Ureter (tissue), 1 donor: ENCODE measurements at places on chromosomes 13 and 19. TPM values are rescaled to one million over a fixed set of nuclear protein-coding genes. Genes with fewer than 3 reads are reported as not detected.

DNA sequence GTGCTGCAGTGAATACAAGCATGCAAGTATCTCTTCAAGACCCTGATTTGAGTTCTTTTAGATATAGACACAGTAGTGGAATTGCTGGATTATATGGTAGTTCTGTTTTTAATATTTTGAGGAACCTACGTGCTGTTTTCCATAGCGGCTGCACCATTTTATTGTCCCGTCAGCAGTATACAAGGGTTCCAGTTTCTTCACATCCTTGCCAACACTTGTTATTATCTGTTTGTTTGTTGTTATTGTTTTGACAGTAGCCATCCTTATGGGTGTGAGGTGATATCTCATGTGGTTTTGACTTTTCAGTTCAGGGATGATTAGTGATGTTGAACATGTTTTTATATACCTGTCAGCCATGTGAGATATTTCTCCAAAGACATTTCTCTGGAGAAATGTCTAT lies 53.2 kb downstream of the TNFRSF19 start:
- DNase-seq = no peak

GRCh38 chr13:50222569-50223332 lies 207.5 kb downstream of the KCNRG start:
- peak; percentile 54 for DNase-seq

DNA sequence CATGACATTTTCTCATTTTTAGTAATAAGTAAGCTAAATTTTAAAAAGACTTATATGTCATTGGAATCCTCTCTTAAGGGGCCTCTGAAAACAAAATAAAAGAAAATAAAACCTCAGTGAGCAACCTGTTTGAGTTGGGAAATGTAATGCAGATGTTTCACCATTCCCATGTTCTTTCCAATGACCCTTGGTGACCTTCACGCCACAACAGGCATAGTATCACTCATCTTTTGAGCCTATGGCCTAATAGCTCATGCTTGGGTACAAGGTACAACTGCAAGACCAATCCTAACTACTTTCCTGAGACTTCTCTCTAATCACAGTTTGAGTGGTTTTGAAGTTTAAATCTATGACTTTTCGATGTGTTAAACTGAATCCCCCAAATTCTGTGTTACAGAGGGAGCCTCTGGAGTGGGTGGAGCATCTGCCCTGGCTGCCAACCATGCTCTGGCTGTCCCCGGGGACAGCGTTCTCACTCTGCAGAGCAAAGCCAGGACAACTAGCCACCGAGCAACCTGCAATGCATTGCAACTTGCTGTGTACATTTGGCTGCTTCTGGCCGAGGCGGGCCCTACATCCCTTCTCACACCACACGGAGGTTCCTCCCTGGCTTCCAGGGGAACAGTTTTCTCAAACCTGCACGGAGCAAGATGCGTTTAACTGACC lies 307.9 kb upstream of the MAB21L1 start:
- no peak for DNase-seq

DNA sequence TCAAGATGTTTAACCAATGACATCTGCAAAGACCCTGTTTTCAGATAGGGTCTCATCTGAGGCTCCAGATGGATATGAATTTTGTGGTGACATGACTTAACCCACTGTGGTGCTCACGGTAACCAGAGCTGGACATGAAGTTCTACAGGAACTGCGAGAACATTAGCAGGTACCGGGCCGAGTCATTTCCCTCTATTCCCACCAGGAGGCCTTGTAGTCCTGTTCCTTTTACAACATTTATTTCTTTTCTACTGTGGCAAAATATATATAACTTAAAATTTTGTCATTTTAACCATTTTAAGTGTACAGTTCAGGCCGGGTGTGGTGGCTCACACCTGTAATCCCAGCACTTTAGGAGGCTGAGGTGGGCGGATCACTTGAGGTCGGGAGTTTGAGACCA lies 7.6 kb upstream of the TSPAN16 start:
- DNase-seq = no peak

DNA sequence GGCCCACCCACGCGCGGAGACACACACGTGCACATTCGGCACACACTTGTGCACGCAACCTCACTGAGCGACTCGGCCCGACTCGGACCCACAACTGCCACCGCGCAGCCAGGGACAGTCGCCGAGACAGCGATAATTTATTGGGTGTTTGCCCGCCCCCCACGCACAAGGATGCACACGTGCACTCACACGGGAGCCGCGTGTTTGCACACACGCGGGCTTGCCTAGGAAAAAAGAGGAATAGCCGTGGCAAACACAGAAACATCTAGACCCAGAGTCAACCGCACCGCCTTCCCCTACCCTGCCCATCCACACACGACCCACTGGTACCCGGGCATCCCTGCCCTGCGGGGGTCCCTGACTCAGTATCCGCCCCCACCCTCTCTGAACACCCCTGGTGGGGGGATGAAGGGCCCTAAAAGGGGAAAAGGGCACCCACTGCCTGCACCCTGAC lies 1.1 kb upstream of the SSBP4 start:
- peak; percentile 69 for DNase-seq

DNA sequence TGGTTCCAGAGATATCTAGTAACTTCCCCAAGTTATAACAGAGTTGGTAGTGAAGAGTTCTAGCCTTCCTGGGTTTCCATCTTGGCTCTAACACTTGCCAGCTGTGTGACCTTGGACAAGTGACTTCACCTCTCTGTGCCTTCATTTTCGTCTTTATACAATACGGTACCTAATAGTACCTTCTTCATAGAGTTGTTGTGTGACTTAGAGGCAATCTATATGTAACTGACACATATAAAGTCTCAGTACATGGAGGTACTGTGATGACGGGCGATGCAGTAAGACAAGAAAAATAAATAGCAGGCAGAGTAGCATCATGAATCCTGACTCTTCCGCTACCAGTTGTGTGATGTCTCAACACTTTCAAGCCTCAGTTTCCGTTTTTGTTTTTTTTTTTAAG lies 8.0 kb upstream of the CLASRP start:
- DNase-seq = no peak

DNA sequence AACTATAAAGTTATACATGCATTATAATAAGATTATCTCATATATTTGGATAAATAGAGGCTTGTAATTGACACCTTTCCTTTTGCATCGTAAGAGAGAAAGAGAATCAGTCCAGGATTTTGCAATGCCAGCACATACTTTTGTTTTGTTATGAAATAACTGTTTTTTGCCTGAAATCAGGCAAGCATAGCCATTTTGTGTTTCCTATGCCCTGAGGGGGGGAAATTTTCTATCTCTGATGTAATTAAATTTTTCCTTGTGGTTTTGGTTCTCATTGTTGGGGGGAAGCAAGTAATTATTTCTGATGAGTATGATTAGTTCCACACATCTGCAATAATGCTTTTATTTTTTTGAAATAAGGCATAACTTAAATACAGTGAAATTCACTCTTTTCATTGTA lies 229.4 kb downstream of the NDFIP2 start:
- no peak for DNase-seq

- DNase-seq = no peak
These were observed 87.3 kb downstream of the COL4A2 start for GRCh38 chr13:110394371-110394841.

GRCh38 chr13:97068151-97068550 lies 73.9 kb upstream of the OXGR1 start:
- DNase-seq = no peak

- DNase-seq = no peak
These were observed 848 bp upstream of the NECTIN2 start for GRCh38 chr19:44845286-44845611.

DNA sequence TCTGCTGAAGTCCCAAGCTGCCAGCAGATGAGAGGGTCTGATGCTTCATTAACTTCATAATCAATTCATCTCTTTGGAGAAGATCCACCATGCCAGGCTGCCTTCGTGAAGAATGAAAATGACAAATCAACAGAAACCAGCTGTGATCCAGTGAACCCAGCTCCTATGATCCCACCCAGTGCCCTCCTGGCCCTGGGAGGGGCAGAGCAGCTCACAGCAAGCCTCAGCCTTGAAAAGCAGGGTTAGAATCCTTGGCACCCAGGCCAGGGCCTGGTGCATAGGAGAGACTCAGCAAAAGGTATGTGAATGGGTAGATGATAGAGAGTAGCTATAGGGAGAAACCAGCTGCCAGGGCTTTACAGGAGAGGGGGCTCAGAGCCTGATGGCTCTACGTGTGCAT lies 43.6 kb upstream of the UQCRFS1 start:
- no peak for DNase-seq

GRCh38 chr13:85638815-85639393 lies 160.3 kb downstream of the SLITRK6 start:
- no peak for DNase-seq

- DNase-seq = peak; percentile 47
These were observed 1.4 kb downstream of the EFNB2 start for GRCh38 chr13:106533943-106534638.

- DNase-seq = no peak
These were observed 33.5 kb upstream of the CSNK1A1L start for GRCh38 chr13:37138926-37139325.

GRCh38 chr13:75115171-75115570 lies 366.8 kb downstream of the TBC1D4 start:
- DNase-seq = no peak

GRCh38 chr13:43315522-43315921 lies 292.1 kb downstream of the DNAJC15 start:
- no peak for DNase-seq

DNA sequence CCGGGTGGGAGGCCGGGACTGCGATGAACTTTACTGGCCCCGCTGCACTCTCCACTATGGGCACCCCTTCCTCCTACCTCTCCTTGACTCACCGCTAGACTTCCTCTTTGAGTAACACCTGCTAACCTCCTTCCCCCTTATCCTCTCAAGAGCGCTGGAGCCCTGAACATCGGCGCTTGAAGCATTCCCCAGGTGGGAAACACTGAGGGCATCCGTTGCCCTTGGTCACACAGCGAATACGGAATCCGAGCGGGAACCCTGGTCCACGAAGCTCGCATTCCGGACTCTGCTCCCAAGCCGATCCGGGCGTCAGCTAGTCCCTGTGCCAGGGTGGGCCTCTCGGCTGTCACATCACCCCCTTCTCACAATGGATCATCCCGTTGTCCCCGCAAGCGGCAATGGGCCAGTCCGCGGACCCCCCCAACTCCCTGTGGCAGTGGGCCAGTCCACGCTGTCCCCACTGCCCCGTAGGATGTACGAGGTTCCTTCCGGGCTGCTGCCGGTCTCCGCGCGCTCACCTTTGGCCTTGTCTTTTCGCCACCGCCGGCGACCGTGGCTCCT lies 4.2 kb downstream of the LIPE start:
- no peak for DNase-seq

DNA sequence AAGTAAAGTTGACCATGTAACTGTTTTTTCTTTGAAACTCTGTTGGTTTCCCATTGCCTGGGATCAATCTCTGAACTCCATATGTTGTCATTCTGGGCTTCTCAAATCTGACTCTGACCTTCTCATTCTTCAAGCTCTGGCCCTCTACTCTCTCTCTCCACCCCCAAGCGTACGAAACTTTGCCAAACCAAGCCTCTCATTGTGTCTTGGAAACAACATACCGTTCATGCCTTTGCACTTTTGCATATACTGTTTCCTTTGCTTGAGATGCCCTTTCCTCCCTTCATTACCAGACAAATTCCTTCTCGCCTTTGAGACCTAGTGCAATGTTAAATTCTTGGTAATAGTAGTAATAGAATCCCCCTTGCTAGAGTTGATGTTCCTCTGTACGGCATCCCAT lies 113.7 kb downstream of the OLFM4 start:
- DNase-seq = no peak

DNA sequence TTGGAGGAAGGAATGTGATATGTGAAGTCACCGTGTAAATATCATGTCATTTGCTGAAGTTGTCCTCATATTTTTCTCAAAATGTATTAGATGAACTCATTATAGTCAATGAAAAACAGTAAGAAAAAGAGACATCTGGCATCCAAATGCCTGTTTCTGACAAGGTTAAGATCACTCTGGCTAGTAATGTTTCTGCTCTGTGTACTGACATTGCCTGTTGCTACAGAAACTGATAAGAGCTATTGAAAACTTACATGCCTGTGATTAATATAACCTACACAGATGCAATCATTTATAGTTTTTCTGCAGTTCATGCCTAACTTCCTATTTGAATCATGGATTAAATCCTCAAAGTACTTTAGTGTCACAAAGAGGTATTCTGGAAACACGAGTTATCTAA lies 249.8 kb downstream of the NBEA start:
- DNase-seq = no peak

- no peak for DNase-seq
These were observed 14.8 kb upstream of the ATP8B3 start for GRCh38 chr19:1826557-1827521.

GRCh38 chr19:7894612-7895309 lies 6.5 kb downstream of the LRRC8E start:
- DNase-seq = peak; percentile 78

DNA sequence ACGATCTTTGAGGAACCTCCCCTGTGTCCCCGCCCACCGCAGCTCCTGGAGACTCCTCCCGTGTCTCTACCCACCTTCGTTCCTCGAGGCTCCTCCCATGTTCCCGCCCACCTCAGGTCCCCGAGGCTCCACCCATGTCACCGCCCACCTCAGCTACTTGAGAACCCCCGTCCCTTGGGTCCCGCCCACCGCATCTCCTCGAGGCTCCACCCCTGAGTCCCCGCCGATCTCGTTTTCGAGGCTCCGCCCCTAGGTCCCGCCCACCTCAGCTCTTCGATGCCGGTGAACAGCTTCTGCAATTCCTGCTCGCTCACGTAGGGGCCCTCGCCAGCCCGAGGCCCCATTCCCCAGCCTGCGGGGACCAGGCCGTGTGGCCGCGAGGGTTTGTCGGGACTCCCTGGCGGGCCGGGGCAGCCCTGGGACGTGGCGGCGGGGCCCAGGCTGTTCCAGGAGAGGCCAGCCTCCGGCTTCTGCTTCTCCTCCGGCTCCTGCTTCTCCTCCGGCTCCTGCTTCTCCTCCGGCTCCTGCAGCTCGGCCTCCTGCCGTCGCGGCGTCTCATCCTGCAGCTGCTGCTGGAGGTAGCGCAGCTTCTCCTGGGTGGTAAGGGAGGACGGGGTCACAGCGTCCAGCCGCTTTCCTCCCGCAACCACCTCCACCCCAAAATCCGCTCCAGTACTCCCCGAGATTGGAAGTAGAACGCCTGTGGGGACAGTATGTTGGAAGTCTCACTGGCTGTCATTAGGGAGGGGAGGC lies 16.7 kb downstream of the TSKS start:
- no peak for DNase-seq

GRCh38 chr19:52734331-52734892 lies 432 bp downstream of the ZNF611 start:
- peak; percentile 45 for DNase-seq

The KLK2 gene
- not detected for total RNA-seq

The FGF22 gene
- 0.29 TPM for total RNA-seq

The IGFL3 gene
- not detected for total RNA-seq

The ZNF177 gene
- total RNA-seq = 3.7 TPM

The IRGC gene
- total RNA-seq = not detected

The SIGLEC12 gene
- 0.34 TPM for total RNA-seq

The PLIN4 gene
- total RNA-seq = 27.1 TPM
